Substantia nigra (tissue), 51 donors: ENCODE measurements at places on chromosomes 6 and 20.

DNA sequence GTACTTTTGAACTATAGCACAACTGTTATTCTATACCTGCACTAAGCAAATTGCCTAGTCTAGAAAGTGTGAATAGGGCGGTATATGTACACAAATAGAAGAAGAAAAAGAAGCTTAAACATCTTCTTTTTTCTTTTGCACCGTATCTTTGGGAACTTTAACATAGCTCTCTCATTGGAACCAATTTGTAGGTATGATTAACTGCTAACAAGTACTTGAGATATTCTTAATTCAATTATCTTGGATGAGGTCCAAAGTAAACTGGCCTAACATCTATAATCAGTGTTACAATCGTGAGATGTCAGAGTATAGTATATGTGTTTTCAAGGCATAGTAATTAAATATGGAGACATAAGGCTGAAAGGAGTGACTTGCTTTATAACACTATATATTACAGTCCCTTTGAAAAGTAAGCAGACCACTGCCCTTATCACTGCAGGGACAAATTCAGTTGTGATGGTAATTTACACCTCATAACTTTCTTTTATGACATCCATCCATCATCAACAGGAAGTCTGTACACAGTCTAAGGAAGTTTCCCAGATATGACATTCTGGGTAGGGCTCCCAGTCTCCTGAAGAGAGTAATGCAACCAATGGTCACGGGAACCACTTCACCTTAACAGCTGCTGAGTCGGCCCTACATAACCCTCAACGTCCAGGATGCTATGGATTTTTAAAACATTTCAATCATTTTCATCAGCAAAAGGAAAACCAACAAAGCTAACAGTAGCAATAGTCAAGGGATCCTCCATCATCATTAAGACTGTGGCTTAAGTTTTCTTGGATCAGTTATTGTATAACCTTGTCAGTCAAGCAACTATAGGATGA is 37.6 kb downstream of the NKAIN2 start:
- no peak for DNase-seq

- DNase-seq: no peak
Measured at GRCh38 chr6:138406443-138406842, 2.4 kb downstream of the HEBP2 start.

DNA sequence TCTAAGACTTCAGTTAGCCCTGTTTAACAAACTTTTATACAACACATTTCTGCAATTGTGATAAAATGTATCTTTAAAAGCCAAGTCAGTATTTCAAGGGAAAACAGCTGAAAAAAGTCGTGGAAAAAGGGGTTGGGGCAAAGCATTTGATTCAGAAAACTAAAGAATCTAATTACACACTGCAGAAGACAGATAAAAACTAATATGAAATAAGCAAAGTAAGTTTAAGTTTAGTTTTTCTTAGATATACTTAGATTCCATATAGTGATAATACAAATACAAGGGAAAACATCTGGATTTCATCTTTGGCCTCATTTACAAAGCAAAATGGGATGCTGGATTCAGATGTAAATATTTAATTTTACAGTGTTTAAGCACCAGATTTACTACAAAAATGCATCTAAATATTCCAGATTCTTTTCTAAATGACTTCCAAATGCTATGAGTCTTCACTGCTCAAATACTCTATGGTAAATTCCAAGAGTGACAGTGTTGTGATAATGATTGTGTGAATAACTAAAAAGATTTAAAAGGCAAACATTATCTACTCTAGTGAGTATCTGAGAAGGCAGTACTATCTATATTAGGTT is 1.5 kb upstream of the ADNP start:
- no peak for DNase-seq

DNA sequence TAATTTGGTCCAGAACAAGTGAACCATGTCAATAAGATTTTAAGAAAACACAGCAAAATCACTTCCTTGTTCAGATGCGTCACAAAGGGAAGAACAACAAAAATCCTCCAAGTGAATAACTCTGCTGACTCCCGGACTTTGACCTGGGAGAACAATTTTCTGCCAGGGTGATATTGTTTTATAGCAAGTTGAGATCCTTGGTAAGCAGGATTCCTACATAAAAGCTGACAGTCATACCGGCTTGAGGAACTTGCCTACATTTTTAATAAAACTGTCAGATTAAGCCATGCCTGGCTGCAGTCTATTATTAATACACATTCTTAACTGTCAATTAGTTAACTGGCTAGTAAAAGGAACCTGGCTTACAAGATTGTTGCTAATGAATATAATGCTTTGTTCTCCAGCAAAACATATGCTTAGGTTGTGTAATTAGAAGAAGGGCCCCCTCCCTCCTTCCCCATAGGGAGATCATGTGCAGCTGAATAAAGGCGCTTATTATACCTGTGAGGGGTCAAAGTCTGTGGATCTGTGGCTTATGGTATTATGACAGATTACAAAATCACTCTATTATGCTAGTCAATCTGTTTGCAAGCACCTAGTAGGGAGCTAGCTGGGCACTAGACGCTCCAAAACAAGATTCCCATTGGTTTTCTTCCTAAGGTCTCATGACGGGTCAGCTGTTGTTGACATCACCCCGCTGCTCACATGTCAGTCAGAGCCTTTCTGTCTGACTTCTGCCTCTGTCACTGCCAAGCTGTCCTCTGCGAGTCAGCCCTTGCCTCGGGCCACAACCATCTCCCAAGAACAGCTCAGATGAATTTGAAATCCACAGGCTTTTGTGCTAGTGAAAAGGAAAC is 44.6 kb upstream of the SEC63 start:
- DNase-seq: peak; percentile 80

DNA sequence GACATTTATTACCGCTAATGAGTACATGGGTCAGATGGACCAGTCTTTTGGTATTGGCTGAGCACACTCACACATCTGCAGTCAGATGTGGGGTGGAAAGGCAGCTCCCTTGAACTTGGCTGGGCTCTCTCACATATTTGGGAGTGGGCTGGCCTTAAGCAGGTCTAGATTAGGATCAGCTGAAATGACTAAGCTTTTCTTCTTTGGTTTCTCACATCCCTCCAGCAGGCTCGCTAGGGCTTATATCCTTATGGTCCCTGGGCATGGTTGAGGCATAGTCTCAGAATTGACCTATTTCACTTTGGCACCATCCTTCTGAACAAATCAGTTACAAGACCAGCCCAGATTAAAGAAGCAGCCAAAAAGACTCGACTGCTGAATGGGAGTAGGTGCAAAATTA is 14.4 kb upstream of the PLCB1 start:
- no peak for DNase-seq
